Stimulated activated CD8-positive, alpha-beta memory T cell treated with anti-CD3 and anti-CD28 coated beads, Interleukin-7, amount 100 ng/mL, for 4 hours (primary cell): ENCODE measurements at places on chromosomes 12 and 14.

GRCh38 chr14:84323978-84324377 lies 1206.0 kb upstream of the FLRT2 start:
- DNase-seq = no peak

GRCh38 chr12:114697243-114697716 lies 13.3 kb upstream of the TBX3 start:
- no peak for DNase-seq

GRCh38 chr14:84804468-84804867 lies 725.5 kb upstream of the FLRT2 start:
- no peak for DNase-seq

DNA sequence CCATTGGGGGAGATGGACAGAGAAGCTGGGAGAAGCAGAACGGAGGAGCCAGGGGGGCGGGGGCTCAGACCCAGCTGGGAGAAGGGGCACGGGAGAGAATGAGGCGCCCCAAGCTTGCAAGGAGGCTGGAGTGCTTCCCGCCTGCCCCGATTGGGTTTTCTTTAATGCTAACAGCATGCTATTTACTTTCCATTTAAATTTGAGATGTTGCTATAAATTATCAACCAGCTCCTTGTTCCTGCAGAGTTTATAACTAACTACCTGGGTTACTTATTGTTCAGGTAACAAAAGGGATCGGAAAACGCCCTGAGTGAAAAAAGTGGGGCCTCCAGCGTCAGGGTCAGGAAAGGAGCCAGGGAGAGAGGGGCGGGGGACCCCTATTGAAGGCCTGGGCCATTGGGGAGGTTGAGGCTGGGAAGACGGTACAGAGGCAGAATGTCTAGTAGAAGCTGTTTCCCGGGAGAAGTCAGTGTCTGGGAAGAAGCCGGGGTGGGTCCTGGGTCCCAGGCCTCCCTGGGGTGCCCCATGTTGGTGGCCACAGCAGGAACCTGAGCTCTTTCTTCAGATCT lies 2.5 kb downstream of the HNF1A start:
- DNase-seq = no peak

DNA sequence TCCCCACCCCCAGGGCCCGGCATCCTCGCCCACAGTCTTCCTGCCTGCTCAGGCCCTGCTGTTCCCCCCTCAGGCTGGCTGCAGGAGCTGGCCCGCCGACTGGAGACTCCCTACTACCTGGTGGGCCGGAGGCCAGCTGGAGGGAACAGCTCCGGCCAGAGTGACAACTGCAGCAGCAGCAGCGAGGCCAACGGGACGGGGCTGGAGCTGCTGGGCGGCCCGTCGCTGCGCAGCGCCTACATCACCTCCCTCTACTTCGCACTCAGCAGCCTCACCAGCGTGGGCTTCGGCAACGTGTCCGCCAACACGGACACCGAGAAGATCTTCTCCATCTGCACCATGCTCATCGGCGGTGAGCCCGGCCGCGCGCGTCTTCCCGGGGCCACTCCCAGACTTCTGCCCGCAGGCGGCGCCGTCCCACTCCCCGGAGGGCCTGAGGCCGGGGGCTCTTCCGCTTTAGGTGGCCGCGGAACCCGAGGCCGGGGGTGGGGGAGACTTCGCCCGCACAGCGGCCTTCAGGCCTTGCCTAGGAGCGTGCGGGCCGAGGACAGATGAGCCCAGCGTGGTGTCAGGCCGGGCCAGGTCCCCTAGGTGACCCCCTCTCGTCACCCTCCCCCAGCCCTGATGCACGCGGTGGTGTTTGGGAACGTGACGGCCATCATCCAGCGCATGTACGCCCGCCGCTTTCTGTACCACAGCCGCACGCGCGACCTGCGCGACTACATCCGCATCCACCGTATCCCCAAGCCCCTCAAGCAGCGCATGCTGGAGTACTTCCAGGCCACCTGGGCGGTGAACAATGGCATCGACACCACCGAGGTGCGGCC lies 10.2 kb downstream of the KCNH3 start:
- DNase-seq = no peak

DNA sequence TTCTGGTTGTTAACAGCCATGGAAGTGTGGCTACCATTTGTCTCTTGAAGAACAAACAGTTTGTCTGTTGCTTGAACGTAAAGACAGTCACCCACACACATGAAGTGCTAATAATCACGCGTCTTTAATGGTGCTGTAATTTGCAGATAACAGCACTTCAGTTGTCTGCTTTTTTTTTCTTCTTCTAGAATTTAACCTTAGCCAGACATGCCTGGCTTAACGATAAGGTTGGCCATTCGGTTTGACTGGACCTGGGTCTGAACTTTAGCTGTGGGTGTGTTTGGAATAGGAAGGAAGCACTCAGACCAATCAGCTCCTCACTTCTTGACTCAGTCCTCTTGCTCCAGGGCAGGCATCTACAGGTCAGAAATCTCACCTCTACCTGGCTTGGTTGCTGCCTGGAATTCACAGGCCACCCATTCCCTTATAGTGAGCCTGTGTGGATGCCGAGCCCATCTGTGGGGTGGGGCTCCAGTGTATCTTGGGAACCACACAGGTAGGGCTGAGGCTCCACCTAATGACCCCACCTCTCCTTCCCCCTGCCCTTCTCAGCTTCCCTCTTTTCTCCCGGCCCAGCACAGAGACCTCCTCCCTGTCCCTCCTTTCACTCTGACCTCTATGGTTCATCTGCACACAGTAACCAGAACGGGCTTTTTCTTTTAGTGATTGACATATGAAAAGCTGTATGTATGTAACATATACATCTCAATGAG lies 246.4 kb upstream of the PWP1 start:
- no peak for DNase-seq

DNA sequence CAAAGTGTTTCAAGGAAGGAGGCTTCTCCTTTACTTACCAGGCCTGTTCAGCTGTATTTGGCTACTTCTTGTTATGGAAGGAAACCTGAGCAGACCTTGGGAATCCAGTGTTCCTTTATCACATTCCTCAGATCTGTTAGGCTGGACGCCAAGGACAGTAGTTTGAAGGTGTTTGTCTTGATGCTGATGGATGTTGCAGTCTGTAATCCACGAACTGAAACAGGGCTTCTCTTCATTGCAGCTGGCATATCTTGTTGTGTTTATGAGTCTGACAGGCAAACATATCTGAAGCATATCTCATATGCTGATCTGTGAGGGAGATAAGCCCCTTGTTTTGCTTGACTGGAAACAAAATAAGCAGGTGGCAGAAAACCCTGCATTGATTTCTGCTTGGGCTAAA lies 904.3 kb downstream of the NRXN3 start:
- no peak for DNase-seq

- DNase-seq = no peak
Observed at GRCh38 chr12:129762436-129762835, 141.4 kb downstream of the TMEM132D start.
